Activated naive CD4-positive, alpha-beta T cell treated with anti-CD3 and anti-CD28 coated beads for 36 hours (primary cell): ENCODE measurements at places on chromosomes 3 and 15. TPM values are rescaled to one million over a fixed set of nuclear protein-coding genes. Genes with fewer than 3 reads are reported as not detected.

Gene GP5
- 0.62 TPM for total RNA-seq

Gene ADGRG7
- not detected for total RNA-seq

Gene ADAMTS17
- total RNA-seq: 0.81 TPM

Gene EFCC1
- total RNA-seq: 0.10 TPM

Gene VWA5B2
- total RNA-seq: not detected

Gene REC114
- total RNA-seq: not detected

Gene DOCK3
- total RNA-seq: 1.6 TPM

GRCh38 chr3:169966951-169967915 lies 626 bp downstream of the SEC62 start:
- DNase-seq: peak; percentile 67

DNA sequence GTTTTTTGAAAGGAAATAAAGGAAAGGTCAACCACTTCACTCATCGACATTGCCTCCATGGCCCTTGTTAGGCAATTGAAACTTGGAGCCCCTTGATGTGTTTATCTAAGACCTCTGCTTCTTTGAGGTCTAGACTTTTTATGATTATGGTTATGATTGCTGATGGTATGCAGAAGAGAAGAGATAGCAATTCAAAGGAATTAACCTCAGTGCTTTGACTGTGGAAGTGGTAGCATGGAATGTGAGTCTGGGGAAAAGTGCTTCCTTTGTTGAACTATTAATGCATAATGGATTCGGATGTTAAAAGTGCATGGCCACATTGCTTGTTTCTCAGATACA lies 46.1 kb downstream of the FNDC3B start:
- DNase-seq: no peak

GRCh38 chr15:53470743-53471142 lies 288.7 kb downstream of the WDR72 start:
- no peak for DNase-seq

DNA sequence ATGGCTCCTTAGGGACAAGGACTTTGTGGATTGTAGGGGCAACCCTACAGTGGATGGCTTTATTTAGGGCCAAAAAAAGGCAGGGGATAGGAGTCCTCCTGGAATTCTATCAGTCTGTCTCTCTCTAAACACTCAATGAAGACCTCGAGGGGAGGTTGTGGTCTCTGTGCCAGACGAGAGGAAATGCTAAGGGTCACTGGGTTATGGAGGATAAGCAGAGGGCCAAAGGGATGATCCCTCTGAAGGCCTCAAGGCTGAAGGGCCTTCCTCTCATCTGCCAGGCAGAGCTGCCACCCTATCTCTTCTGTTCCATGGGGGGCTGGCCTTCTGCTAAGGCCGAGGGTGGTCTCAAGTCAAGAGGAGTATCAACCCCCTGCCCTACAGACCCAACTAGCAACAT lies 27.0 kb downstream of the PLXNB1 start:
- no peak for DNase-seq

DNA sequence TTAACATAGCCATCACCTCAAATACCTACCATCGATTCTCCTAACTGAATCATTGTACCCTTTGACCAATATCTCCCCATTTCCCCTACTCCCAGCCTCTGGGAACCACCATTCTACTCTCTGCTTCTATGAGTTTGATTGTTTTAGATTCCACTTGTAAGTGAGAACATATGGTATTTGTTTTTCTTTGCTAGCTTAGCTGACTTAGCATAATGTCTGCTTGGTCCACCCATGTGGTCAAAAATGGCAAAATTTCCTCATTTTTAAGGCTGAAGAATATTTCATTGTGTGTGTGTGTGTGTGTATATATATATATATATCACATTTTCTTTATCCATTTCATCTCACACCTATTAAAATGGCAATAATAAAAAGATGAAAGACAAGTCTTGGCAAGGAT lies 469.3 kb downstream of the FHIT start:
- no peak for DNase-seq

GRCh38 chr3:141979050-141979671 lies 102.7 kb downstream of the ATP1B3 start:
- DNase-seq: no peak

GRCh38 chr15:84734794-84735479 lies 13.5 kb upstream of the ZNF592 start:
- DNase-seq: peak; percentile 90

- DNase-seq: no peak
Measured at GRCh38 chr3:73427048-73427706, 197.6 kb downstream of the PDZRN3 start.

DNA sequence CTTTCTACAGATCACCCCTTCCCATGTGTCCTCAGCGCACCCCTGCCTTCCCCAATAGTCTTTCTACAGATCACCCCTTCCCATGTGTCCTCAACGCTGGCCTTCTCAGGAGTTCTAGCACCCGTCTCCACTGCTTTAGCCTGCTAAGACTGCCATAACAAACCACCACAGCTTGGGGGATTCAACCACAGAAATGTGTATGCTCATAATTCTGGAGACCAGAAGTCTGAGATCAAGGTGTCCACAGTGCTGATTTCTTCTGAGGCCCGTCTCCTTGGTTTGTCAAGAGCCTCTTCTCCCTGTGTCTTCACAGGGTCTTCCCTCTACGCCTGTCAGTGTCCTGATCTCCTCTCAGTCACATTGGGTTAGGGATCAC lies 68.1 kb upstream of the CGNL1 start:
- no peak for DNase-seq

DNA sequence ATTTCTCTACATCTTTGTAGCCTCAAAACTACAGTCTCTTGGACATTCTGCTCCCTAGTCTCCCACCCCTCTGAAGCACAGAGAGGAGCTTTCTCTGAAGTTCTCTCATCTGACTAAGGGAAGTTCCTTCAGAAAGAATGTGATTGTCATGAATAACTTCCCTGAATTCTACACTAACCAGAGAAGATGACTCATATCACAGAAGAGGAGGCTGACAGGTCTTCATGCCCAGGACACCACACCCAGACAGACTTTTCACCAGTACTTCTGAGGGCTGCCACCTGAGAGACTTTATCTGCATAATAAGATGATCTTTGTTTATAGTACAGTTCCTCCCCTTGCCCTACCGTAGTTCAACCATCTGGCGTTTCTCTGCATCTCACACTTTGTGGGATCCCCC lies 52.8 kb downstream of the CDIN1 start:
- no peak for DNase-seq

GRCh38 chr3:127266186-127266585 lies 21.7 kb downstream of the PRR20G start:
- DNase-seq: no peak

DNA sequence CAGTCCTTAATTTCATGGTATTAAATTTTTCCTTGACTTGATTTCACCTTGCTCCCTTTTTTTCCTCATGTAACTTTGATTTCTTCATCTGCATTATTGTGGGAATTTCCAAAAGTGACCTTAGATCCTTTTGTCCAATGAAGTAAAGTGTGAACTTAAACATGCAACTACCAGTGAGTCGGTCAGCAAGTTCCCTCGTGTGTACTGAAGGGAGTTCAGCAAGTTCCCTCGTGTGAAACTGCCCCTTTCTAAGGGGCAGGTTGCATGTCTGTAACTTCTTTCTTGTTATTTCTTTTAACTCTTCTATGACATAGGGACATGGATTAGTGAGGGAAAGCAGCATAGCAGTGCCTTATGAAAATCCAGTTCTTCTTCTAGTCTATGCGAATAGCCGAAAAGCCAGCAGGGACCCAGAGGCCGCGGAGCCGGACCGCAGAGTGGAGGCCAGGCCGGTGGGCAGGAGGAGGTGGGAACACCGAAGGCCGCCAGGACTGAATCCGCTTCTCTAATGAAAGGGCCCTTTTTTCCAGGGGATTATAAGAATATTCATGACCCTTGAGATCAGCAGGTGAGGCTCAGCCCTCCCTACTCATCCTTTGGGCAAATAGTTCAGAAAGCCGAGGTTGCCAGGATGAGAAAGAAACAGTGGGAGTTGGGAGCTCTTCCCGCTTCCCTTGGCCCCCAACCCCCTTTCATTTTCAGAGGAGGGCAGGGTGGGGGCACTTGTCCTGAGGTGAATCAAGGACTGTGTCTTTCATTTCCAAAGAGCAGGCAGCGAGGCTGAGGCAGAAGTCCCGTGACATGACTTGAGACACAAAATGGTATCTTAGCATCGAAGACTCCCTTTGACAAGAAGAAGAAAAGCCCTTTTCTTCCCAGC lies 117.5 kb downstream of the OPA1 start:
- DNase-seq: no peak

GRCh38 chr3:27193056-27193455 lies 176.1 kb downstream of the NEK10 start:
- DNase-seq: no peak

DNA sequence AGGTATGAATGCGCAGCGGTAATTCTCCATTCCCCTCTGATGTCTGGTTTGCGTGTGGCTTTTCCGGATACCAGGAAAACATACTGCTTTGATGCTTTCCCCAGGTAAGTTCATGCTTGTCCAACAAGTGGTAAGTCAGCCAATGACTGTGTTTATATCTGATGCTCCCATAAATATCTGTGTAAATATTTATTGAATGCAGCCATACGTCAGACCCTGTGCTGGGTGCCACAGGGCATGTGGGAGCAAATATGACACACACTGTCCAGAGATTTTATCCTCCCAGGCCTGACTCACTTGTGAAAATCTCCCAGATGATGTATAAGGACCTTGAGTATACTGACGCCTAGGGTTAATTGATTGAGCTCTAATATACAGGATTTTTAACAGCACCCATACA lies 29.6 kb upstream of the CEMIP start:
- no peak for DNase-seq

GRCh38 chr15:64895285-64896065 lies 16.2 kb upstream of the ANKDD1A start:
- DNase-seq: peak; percentile 61
